ENCODE measurements at places on chromosomes 11 and 22.

GRCh38 chr11:128692753-128693415 lies 988 bp upstream of the FLI1 start:
- no peak for DNase-seq

GRCh38 chr11:106670069-106670468 lies 348.2 kb downstream of the GUCY1A2 start:
- DNase-seq = no peak

- no peak for DNase-seq
These were observed 231.8 kb downstream of the ETS1 start for GRCh38 chr11:128355558-128355957.

- DNase-seq = no peak
These were observed 2.3 kb upstream of the CLPB start for GRCh38 chr11:72436661-72437060.

DNA sequence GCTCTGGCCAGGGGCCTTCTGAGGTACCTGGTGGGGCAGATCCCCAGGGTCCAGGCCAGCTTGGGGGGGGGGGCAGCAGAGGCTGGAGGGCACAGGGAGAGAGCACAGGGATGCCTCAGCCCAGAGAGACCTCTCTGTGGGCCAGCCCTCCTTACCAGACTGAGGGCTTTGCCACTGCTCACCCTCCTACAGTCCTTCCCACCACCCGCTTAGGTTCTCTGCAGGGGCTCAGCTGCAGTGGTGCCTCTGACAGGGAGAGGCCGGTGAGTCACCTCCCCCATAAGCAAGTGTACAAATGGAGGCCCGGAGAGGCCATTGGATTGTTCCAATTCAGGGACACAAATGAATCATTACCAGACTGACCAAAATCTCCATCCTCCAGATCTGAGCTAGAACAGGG lies 68.1 kb upstream of the LMO1 start:
- DNase-seq = no peak

- no peak for DNase-seq
These were observed 17.1 kb upstream of the CCDC90B start for GRCh38 chr11:83303316-83303715.

- no peak for DNase-seq
These were observed 12.5 kb downstream of the PLA2G6 start for GRCh38 chr22:38169116-38169515.

DNA sequence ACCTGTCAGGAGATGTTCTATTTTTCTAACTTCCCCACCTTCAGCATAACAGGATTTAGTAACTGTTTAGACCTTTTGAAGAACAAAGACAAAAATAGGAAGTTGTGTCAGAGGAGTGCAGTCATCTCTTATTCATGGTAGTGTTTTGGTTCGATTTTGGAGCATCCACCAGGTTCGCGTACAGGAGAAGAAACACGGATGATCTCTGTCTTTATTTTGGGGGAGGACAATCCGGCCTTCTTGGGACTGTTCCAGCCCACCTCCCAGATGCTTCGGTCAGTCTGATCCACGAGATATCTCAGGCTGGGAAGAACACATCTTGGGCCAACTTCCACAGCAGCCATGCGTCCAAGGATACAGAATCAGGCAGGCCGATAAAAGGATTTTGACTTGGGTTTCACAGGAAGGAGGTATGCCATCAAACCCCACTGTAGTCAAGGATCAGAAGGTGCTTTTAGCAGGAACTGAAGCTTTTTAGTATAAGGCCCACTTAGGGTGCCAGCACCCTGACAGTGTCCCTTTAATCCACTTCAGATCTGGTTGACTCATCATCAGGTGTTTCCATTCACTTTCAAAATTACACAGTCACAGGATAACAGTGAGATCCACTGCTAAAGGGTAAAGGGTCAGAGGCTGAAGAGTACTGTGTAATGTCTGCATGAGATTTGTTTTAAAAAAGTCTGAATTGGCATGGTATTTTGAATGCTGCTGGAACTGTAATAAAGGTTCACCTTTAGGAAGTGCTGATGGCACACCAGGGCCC lies 16.5 kb downstream of the PATZ1 start:
- no peak for DNase-seq

DNA sequence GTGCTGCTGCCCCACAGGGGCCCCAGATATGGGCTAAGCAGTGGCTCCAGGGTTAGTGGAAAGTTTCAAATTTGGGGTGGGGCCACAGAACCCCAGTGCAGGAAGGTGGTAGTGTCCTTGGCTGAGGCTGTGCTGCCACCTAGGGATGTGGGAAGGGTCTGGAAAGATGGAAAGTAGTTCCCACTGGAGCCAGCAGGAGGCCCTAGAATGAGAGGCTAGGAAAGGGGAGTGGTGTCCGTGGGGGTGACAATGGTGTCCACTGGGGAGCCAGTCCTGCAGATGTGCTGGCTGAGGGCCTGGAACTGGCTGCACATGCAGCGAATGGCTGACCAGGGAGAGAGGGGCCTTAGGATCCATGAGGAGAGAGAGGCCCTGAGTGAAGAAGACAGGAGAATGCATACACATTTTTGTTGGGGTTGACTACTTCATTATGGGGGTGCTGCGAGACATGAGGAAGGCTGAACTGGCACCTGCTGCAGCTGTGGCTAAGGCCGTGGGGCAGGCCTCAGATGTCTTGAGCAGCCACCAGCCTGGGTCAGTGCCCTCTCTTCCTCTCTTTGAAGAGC lies 21.1 kb downstream of the RFPL3 start:
- no peak for DNase-seq

DNA sequence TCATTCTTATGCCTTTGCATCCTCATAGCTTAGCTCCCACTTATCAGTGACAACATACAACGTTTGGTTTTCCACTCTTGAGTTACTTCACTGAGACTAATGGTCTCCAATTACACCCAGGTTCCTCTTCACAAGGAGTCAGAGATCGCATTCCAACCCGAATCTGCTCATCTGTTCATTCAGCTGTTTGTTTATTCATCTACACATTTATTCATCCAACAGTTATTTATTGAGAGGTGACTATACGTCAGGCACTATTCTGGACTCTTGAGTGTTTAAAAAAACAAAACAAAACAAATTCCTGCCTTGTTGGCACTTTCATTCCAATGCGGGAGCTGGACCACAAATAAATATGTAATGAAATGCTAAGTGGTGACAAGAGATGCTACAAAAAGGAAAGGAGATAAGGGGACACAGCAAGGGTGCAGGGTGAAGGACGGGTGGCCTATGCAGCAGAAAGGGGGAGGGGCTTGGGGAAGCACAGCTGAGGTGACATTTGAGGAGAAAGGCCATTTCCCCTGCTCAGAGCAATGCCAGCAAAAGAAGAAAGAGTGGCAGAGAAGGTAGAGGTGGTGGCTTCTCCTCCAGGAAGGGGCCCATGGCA lies 393.8 kb upstream of the SYN3 start:
- no peak for DNase-seq

DNA sequence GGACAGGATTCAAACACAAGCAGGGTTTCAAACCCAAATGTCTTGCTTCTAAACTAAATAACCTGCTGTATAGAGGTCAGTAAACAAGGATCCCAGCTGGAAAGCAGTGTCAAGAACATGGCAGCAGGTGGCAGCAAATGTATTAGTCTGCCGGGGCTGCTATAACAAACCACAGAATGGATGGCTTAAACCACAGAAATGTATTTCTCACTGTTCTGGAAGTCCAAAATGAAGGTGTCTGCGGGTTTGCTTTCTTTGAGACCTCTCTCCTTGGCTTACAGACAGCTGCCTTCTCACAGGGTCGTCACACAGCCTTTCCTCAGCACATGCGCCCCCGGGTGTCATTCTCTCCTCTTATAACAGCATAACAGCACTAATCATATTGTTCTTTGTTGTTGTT lies 65.1 kb upstream of the LRRC55 start:
- peak; percentile 3 for DNase-seq

GRCh38 chr11:70510571-70510970 lies 112.2 kb downstream of the CTTN start:
- no peak for DNase-seq

GRCh38 chr22:50728523-50728931 lies 9.5 kb upstream of the ACR start:
- no peak for DNase-seq

DNA sequence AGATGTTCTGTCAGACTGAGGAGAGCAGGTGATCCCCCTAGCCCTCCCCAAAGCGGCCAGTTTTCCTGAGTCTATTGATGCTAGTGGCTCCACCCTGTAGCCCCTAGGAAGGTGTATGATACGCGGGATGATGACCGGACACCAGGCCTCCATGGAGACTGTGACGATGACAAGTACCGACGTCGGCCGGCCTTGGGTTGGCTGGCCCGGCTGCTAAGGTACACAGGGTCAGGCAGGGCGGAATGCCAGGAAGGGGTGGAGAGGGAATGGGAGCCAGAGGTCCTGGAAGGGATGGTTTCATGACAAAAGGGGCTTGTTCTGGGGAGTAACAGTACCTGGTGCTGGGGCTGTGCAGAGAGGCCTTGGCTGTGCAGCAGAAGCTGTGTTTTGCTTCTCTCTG lies 3.2 kb downstream of the ZFPL1 start:
- DNase-seq = no peak

DNA sequence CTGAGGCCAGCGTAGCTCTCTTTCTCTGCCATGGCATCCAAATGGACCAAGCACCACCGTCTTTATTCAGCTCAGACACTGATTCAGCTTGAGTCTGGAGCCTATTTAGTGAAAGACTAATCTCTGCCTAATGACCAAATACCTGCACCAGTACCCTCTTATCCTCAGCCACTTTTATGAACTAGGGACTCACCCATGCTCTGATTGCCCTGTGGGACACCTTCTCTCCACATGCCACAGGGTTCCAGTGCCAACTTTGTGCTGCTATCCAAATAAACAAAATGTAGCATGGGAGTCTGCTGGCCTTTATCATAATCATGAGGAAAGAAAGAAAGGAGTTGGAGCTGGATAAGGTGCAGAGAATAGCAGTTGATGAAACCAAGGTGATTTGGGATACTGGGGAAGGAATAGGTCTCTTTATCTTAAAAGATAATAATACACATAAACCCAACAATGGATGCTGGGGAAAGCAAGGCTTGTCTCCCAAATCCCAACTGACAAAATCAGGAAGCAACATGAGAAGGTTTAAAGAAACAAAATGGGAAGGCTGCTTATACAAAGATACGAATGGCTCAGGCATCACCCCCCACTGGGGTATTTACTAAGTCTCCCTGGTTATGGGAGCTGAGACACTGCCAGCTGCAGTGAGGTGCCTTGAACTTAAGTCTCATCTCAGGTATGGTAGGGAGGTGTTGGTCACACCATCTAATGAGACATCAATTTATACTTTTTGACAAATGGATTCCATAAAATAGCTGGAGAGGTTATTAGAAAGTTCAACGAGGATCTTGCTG lies 63.3 kb downstream of the SYT9 start:
- no peak for DNase-seq

DNA sequence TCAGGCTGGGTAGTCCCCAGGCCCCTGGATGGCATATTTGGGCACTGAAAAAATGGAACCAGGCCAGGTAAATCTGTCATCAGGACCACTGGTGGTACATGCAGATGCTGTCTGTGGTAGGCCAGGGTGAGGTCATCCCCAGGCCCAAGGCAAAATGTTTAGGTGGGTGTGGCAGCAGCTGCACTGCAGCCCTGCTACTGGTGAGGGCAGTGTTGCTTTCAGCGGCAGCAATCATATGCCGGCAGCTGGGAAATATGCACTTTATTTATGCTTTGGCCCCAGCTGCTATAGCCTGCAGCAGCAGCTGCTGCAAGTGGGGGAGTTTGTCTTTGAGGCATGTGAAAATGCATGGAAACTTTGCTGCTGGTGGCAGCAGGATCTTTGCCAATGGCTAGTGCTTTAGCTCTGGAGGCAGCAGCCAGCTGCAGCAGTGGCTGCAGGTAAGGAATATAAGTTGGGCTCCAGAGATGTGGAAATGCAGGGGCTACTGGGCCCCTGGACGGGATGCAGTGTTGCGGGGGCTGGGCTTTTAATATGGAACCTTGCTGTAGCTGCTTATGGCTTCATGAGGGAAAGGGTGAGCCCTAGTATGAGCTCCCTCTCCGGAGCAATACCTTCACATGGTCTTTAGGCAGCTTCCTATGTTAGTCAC lies 365.7 kb upstream of the CADM1 start:
- DNase-seq = peak; percentile 53

GRCh38 chr11:120331301-120331996 lies 4.8 kb upstream of the ARHGEF12 start:
- DNase-seq = no peak

DNA sequence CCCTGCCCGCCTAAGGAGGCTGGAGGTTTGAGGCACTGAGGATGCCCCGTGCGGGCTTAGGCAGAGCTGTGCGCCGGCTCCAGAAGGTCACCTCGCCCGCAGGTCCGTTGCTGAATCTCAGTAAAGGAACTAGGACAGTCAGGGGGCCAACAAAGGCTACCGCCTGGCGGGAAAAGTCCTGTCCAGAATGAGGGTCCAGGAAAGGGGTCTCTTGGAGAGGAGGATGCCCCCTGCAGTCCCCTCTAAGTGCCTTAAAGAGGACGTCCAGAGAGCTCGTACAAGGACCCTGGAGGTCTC lies 548 bp downstream of the PVALB start:
- no peak for DNase-seq

- DNase-seq = no peak
These were observed 221.8 kb downstream of the ADAMTS15 start for GRCh38 chr11:130670200-130670599.

DNA sequence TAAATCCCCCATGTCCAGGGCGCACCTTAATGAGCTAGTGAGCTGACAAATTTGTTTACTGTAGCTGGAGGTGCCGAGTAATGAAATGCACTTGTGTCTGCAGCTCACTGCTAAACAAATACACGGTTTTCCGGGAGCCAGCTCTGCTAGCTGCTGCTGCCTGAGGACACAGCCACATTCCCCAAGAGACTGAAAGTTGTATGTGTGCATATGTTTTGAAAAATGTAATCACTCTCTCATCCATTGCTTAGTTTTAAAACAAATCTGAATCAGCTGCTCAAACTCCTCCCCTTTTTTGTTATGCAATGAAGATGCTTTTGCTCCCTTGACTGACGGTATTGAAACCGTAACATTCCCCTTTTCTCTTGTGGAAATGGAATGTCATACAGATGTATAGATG lies 62.4 kb upstream of the NNMT start:
- DNase-seq = no peak

- DNase-seq = no peak
These were observed 214.2 kb upstream of the ZBED5 start for GRCh38 chr11:11072067-11072466.

DNA sequence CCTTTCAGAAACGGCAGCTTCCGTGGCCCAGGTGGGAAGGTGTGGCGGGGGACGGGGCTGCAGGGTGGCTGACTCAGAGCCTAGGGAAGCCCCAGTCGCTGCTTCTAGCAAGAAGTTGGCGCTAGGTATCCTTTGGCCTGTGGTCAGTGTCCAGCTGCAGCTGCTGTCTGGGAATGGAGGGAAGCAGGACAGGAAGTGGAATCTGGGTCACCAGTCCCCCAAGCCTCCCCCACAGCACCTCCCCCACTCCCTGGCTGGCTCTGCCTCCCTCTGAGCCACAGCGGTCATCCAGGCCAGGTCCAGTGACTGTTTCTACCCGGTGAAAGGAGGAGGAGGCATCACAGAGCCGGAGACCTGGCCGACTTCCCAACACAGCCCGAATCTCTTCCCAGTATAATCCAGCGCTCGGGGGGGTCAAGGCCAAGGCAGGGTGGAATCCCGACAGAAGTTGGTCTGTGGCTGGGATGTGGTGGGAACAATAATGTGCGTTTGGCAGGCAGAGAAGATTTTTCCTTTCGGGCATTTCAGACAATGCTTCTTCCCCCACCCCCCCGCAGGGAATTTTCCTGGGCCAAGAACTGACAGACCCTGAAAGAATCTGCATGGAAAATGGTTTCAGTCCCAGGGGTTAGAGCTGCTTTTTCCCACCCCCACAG lies 45.1 kb downstream of the C11orf96 start:
- DNase-seq = no peak

Measured in GM12864 (cell line).